GM23248 (cell line): ENCODE measurements at places on chromosomes 3 and 15.

DNA sequence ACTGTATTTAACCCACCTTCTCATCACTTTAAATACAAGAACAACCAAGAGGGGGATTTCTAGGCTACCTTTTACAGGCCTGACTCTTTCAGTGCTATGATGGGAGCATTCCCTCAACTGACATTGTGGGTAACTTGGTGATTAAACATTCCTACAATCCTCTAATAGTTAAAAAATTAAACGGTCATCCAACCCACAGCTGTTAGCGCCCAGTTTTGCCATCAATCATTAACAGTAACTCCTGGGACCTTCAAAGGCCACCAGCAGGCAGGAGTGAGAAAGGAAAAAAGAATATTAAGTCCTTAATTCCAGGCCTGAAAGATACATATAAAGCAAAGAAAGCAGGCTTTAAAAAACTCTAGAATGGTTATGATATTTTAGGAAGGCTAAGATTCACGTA, 512.1 kb downstream of the MAGI1 start:
- DNase-seq = no peak

DNA sequence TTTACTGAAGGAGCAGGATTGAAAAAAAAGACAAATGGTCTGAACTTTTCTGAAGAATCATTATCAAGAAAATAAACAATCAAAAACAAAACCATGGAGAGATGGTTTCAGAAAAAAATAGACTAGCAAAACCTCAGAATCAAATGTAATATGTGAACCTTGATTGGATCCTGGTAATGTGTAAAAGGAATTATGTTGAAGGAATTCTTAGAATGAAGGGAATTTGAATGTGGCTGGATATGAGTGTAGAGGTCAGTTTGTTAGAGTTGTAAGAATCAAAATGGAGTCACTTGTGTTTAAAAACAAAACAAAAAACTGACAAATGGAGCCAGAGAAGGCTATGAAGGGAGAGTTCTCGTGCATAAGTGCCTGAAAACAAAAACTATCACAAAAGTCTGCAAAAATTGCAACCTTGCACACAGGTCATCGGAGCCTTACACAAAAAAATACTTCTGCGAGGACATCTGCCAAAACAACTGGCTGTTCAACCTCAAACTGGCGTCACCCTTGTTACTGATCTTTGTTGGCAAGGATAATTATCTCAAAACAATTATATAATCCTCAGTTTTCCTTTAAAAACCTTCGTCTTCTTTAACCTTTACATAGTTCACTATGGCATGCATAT, 19.1 kb upstream of the ATP13A3 start:
- no peak for DNase-seq

DNA sequence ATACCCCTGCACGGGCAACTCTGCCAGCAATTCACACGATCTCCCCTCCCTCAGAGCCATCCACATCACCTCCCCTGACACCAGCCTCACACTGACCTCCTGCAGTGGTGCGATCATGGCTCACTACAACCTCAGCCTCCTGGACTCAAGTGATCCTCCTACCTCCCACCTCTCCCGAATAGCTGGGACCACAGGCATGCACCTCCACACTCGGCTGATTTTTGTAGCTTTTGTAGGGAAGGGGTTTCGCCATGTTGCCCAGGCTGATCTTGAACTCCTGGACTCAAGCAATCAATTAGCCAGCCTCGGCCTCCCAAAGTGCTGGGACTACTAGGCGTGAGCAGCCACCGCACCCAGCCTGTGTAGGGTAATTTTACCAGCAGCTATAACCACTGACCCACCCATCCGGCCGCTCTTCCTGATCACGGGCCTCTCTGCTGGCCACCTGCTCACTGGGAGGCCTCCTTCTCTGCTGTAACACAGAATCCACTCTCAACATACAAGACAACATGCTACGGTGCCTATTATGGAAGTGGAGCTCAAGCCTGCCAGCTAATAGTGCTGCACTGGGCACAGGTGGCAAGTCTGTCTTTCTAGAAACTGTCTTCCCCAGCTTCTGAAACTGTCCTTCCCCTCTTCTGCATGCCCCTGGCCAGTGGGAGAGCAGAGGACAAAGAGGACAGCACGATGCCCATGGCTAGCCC, 4.6 kb downstream of the GP9 start:
- no peak for DNase-seq

- DNase-seq = no peak
Observed at GRCh38 chr15:98737159-98737558, 88.8 kb downstream of the IGF1R start.

DNA sequence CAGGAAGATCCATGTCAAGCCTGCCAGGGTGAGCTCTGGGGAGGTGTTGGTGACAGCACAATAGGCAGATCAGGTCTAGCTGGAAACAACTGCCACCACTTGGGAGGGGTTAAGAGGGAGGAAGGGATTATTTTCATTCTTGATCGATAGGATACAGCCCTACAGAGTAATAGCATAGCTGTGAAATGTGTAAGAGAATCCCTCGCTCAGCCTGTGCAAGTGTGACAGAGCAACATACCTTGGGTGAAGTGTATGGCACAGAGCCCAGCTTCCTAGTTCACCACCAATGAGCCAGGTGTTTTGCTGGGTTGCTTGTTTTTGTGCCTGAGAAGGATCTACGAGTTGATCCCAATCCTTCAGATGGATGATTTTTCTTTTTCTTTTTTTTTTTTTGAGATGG, 9.2 kb upstream of the DCUN1D1 start:
- DNase-seq = no peak
